Transverse colon (tissue), 4 donors: ENCODE measurements at places on chromosomes 2 and 18. TPM values are rescaled to one million over a fixed set of nuclear protein-coding genes. Genes with fewer than 3 reads are reported as not detected.

- DNase-seq, result no peak
- H3K4me3 ChIP-seq, result no peak overlapping the region
- no peaks in the 10 kb centered on the region for H3K36me3 ChIP-seq
Observed at GRCh38 chr2:216862628-216863398, 2.9 kb upstream of the TNP1 start.

- no peak for DNase-seq
- no peaks in the 10 kb centered on the region for H3K36me3 ChIP-seq
- H3K27ac ChIP-seq, result no peak overlapping the region
Observed at GRCh38 chr18:61738488-61738887, 154.3 kb downstream of the RNF152 start.

- H3K27me3 ChIP-seq, result no peaks in the 10 kb centered on the region
- no peaks in the 10 kb centered on the region for H3K36me3 ChIP-seq
- H3K4me1 ChIP-seq, result no peaks in the 10 kb centered on the region
- no peak overlapping the region for H3K4me3 ChIP-seq
- DNase-seq, result no peak
Observed at GRCh38 chr2:10216677-10217488, 85.8 kb upstream of the HPCAL1 start.

DNA sequence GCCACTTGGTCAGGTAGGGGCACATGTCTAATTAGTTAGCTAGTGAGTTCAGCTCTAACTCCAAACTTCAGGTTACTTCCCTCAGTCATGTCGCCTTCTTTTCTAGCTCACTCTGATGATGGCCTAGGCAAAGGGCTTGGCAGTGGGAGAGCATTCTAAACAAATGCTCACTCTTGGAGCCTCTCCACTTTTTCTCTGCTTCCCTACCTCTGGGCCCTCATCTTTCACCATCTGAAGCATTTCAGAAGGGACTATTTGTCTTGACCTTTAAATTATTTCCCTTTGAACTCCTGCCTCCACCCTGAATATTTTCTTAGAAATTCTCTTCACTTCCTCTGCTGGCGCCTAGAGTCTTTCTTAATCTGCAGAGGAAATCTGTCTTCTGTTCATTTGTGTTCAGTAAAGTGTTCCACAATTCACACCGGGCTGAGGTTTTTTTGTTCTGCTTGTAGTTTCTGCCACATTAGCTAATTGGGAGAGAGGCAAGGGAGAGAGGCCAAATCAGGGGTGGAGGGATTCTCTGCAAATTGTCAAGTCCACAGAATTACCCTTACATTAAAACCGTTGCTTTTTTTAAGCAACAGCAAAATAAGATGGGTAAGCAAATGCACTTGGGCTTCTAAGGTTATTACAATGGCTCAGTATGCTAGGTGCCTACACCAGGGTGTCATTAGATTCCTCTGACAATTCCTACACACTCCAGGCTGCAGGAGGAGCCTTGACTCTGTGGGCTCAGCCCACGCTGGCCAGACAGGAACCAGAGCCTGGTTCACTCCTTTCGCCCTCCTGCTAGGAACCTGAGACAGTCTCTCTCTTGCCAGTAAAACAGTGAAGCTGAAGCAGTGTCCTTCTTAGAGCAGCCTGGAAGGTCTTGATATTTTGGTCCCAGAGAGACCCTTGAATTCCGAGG, 5.5 kb downstream of the MSGN1 start:
- no peak overlapping the region for H3K27ac ChIP-seq
- no peak overlapping the region for H3K4me3 ChIP-seq
- no peaks in the 10 kb centered on the region for H3K27me3 ChIP-seq
- no peak for DNase-seq

Gene SERPINB11
- total RNA-seq, result not detected

Gene MC2R
- total RNA-seq, result not detected

Gene ASB18
- total RNA-seq, result not detected

Gene PSMA8
- not detected for total RNA-seq
